ENCODE measurements at places on chromosomes 2 and 18.

GRCh38 chr18:59357928-59358327 is 1.1 kb downstream of the LMAN1 start:
- peak; percentile 36 for DNase-seq

- DNase-seq = no peak
Measured at GRCh38 chr2:12675352-12675795, 41.4 kb upstream of the TRIB2 start.

- DNase-seq = peak; percentile 66
Measured at GRCh38 chr2:11738589-11739436, 7.6 kb upstream of the LPIN1 start.

GRCh38 chr2:194301946-194302345 is 1355.1 kb upstream of the SLC39A10 start:
- DNase-seq = no peak

- DNase-seq = no peak
Measured at GRCh38 chr2:55839182-55839819, 84.3 kb downstream of the EFEMP1 start.

DNA sequence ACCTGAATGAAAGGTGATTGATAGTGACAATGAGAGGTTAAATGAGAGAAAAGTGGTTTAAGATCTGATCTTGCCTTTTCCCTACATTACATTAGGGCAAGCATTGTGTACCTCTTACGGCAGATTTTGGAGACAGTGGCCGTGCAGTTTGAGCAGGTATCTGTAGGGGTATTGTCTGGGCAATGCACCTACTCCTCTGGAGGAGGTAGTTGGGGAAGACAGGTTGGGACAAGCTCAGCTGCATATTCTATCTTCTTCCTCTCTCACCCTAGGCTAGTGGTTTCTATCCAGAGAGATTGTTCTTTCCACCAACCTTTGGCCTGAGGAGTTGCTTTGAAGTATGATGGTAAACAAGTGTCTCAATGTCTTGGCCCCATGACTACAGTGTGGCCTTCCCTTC is 323.2 kb downstream of the CYP26B1 start:
- no peak for DNase-seq

- DNase-seq = no peak
Measured at GRCh38 chr18:58344080-58344670, 284.7 kb downstream of the ALPK2 start.

- DNase-seq = no peak
Measured at GRCh38 chr2:133433455-133434451, 134.5 kb downstream of the NCKAP5 start.

DNA sequence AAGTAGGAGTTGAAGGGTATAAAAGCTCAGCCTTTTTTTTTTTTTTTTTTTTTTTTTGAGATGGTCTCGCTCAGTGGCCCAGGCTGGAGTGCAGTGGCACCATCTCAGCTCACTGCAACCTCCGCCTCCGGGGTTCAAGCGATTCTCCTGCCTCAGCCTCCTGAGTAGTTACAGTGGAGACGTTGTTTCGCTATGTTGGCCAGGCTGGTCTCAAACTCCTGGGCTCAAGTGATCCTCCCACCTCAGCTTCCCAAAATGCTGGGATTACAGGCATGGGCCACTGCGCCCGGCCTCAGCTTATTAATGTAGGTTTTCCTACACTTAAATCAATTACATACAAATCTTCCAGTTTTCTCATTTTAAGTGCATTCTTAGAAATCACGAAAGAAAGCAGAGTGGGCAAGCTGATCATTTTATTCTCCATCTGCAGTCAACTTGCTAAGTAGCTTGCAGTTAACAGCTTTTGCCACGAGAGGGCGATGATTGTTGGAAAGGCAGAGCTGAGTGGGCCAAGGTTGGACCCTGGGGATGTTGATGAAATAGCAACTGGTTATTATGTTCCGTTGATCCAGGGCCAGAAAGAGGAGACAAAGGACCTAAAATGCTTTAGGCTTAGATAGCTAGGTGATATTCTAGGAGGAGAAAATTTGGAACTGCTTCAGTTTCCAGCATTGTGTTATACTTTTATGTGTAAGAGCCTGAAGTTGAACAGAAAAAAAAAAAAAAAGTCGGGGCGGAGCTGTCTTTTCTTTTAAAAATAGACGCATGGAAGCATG is 234.4 kb upstream of the EPAS1 start:
- peak; percentile 52 for DNase-seq

DNA sequence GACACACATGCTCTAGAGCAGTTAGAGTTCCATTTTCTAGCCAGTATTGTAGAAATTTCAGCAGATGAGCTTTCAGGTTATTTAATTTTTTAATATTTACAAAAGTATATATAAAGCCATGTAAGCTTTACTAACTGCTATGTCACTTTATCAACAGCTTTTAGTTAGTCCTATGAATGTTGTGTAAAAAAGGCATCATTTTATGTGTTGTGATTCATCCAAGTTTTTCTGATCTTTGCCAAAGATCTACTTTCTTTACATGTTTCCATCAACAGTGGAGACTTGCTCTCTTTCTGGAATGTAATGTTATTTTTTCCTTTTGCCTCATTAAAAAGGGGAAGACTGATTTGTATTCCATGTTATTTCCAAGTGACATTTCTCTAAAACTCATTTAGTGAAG is 125.2 kb upstream of the TFPI start:
- no peak for DNase-seq

- no peak for DNase-seq
Measured at GRCh38 chr2:205699515-205700289, 17.4 kb downstream of the NRP2 start.

DNA sequence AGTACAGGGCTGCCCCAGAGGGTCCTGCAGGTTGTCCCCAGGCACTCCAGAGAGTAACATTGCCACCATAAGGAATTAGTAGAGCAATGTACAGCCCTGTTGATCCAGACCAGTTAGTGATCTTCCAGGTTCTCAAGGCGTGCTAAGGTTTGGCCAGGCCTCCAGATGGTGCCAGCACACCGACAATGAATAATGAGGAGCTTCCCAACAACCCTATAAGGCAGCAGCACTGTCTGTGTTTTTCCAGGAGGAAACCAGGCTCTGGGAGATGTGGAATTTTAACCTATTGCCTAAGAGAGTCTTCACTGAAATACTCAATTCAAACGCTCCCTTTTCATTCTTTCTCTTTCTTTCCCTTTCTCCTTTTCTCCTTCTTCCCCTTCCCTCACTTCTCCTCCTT is 122.1 kb downstream of the MGAT5 start:
- DNase-seq = no peak

DNA sequence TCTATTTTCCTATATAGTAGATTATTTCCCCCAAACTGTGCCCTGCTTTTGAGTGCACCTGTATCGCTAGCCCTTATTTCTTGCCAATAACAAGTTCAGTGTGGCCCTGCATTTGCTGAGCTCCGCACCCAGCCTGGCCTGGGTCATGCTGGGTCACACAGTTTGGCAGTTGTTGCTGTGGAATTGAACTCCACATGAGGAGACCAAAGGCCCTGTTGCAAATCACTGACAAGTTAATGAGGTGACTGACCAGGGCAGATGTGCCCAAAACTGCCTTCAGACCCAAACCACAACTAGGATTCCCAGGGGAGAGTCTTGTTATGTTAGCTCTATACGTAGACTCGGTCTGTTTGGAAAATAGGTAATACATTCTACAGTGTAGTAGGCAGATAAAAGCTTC is 31.0 kb downstream of the COL4A4 start:
- no peak for DNase-seq

GRCh38 chr18:9854801-9855676 is 30.7 kb upstream of the TXNDC2 start:
- no peak for DNase-seq

DNA sequence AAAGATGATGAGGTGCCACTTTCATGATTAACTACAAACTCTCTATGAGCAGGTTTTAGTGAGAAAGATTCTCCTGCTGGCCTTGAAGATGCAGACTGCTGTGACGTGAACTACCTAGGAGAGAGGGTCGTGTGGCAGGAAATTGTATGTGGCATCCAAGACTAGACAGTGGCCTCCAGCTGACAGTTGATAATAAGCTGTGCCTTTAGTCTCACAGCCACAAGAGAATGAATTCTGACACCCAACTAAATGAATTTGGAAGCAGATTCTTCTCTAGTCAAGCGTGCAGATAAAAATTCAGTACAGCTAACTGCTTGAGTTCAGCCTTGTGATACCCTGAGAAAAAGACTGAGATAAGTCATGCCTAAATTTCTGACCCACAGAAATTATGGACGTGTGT is 169.0 kb upstream of the COL3A1 start:
- no peak for DNase-seq

DNA sequence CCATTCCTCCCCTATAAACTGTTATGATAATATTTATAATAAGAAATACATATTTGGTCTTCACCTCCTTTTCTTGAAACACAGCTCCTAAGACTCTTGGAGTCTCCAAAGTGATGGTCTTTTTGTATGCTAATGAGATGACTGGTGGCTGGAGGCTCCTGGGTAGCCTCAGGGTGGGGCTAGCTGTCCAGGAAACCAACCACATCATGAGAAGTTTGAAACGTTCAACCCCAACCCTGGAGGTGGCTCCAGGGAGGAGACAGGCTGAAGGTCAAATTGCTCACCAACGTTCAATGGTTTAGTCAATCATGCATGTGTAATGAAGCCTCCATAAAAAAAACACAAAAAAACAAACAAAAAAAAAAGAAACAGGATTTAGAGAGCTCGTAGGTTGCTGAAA is 298.7 kb upstream of the MGAT5 start:
- DNase-seq = no peak

DNA sequence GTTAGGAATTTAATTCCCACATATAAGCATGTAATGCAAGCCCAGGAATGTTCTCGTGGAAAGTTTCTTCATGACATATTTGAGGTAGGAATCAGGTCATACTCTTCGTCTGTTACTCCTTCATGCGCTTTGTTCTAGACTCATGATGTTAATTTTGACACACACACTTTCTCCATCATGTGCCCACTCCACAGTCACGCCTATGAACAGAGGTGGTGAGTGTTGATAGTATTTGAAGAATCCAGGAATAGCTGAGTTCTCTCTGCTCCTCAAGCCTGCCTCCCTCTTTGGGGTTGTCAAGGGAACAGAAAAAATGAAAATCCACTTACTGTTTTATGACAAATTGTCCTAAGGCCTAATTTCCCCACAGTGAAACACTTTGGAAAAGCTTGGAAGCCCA is 117.3 kb upstream of the SERPINE2 start:
- no peak for DNase-seq

DNA sequence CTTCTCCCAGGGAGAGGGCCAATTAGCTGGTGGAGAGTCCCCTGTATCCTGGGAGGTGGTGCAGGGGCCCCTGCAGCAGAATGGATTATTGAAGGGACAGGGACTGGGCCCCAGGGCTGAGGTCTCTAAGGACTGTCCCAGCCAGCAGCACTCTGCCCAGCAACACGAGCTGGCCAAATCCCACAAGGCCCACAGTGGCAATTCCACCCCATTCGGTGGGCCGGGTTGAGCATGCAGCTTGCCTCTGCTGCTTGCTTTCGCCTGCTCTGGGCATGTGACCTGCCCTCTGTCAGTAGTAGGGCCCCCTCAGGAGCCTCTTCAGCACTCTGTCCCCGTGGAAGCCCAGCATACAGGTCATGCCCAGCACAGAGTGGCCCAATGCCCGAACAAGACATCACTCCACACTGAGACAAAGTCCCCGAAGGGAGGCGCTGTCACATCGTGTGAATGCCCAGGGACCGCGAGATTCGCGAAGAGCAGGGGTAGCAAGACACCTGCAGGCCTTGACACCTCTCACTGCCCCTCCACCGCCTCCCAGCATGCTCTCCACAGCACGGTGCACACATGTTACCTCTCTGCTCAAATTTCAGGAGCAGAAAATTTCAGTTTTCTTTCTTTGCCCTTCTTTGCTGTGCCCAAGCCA is 65.4 kb downstream of the CRACDL start:
- no peak for DNase-seq

DNA sequence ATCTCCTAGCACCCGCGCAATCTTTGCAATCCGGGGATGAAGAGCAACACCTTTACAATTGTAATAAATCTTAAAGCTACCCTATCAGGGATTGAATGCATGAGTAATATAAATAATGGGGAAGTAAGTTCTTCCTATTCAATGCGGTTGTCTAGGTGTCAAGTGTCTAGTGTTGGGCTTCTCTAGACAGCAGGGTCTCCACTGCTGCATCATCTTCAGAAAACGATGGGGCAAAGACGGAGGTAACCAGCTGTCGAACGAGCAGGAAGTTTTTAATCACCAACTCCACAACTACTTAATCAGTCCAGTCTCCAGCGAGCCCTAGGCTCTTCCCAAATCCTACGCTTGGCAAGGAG is 573 bp downstream of the STAM2 start:
- no peak for DNase-seq

- no peak for DNase-seq
Measured at GRCh38 chr2:228224410-228224809, 42.9 kb upstream of the SPHKAP start.

DNA sequence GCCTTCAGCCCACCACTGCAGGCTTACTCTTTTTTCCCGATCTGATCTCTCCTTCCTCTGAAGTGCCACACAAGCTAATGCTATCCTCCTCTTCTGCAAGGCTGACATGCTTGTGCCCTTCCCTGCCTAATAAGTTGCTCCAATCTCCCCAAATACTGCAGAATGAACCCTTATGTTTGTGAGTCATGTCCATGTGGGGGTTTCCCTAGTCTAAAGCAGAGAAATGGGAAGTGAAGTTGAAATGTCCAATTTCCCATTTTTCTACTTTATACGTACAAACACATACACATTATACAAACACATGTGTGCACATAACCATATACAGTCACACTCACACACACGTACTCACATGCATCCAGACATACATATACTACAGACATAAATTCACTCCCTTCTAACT is 288.1 kb upstream of the CELF4 start:
- DNase-seq = no peak

DNA sequence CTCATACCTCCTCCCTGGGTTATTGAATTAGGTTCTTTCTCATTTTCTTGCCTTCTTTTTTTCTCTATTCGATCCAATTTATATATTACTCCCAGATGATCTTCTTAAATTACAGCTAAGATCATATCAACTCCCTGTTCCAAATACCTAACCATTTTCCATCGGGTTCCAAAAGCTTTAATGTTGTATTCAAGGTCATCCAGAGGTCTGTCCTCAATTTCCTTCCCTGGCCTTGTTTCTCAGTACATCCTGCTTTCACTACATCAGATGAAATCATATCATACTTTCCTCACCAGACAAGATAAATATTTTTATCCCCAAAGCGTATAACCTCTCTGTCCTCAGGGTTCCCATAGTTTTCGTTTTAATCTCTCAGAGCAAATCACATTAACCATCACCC is 36.3 kb upstream of the GREB1L start:
- DNase-seq = no peak

DNA sequence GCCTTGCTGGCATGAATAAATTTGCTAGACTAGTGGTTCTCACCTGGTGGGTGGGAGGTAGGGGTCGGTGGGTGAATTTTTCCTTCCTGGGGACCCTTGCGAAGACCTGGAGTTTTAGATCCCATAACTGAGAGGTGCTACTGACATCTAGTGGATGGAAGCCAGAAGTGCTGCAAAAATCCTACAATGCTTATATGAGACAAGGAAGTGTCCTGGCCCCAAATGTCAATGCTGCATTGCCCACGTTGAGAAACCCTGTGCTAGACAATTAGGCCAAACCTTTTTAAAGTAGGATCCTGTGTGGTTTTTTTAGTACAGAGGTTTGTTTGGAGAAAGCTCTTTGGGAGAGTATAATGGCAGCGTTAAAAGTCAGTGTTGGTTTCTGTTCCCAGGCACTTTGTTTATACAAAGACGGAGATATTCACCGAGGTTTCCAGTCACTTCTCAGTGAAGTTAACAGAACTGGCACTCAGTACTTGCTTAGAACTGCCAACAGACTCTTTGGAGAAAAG is 9.6 kb downstream of the SERPINB8 start:
- no peak for DNase-seq

- no peak for DNase-seq
Measured at GRCh38 chr2:193810533-193810932, 1615.8 kb upstream of the TMEFF2 start.

- no peak for DNase-seq
Measured at GRCh38 chr18:56575819-56576663, 62.4 kb downstream of the TXNL1 start.
